ENCODE measurements at places on chromosomes 4 and X.
A peak's percentile ranks its signal among the peaks of the same experiment; 100 is the strongest.

- DNase-seq = no peak
Measured at GRCh38 chrX:42085836-42086235, 162.5 kb upstream of the CASK start.

DNA sequence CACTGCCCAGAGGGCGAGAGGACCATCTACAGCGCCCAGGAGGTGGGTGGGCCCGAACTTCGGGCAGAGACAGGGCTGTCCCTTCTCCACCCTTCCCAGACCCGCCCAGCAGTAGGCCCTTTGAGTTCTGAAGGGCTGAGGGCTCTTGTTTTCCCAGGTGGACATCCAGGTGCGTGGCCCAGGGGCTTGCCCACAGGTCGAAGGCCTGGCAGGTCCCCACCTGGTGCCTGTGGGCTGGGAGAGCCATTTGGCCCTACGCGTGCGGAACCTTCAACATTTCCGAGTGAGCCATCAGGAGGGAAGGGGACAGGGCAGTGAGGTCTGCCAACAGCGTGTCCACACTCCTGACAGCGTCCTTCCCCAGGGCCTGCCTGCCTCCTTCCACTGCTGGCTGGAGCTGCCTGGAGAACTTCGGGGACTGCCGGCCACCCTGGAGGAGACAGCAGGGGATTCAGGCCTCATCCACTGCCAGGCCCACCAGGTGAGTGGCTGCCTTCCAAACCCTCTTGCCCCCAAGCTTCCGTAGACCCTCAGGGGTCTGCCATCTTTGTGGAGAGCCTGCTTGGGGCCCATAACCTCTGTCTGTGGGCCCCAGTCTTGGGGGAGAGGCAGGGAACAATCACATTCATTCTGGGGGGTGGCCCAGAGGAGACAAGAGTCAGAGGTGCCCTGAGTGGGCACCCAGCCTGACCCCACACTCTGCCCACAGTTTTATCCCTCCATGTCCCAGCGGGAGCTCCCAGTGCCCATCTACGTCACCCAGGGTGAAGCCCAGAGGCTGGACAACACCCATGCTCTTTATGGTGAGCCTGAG lies 6.8 kb downstream of the PLXNB3 start:
- DNase-seq = no peak

DNA sequence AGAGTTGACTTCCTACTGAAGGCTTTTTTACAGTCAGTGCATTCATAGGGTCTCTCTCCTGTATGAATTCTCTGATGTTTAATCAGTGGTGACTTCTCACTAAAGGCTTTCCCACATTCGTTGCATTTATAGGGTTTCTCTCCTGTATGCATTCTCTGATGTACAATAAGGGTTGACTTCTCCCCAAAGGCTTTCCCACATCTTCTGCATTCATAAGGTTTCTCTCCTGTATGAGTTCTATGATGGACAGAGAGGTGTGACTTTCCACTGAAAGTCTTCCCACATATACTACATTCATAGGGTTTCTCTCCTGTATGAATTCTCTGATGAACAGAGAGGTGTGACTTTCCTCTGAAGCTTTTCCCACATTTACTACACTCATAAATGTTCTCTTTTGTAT lies 45.2 kb downstream of the ZNF674 start:
- no peak for DNase-seq

- peak; percentile 35 for DNase-seq
Measured at GRCh38 chrX:10189317-10190268, 32.8 kb downstream of the CLCN4 start.

DNA sequence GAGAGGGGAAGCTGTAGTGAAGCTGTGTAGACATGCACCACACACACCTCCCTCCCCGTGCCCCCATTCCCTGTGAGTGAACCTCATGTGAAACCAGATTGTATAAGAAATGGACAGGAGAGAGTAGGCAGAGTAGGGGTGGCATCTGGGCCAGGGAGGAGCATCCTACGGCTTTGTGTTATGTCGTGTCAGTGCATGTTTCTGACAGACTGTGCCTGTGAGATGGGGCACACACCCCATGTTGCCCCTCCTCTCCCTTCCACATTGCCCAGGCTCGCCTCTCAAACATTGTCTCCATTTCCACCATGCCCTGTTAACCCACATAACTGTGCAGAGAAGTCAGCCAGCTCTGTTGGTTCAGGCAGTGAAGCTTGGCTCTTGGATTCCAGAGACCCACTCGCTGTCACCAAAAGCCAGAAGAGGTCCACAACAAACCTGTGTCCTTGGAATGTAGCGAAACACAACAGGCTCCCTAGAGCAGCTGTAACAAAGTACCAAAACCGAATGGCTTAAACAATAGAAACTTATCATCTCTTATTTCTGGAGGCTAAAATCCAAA lies 56.1 kb downstream of the SLC9A6 start:
- DNase-seq = no peak

DNA sequence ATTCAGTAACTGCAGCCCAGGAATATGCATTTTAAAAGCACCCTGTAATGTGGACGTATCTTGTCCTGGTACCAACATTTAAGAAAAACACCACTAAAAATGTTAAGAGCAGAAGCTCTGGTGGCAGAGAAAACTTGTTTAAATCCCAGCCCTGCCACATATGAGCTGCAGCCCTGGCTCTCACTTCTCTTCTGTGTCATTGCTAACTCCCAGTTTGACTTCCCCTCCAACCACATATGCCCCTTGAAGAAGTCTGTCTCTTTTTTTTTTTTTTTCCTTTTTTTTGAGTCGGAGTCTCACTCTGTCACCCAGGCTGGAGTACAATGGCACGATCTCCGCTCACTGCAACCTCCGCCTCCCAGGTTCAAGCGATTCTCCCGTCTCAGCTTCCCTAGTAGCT lies 14.8 kb downstream of the LHFPL1 start:
- DNase-seq = no peak

- no peak for DNase-seq
Measured at GRCh38 chrX:57596109-57596508, 4.3 kb downstream of the ZXDB start.

DNA sequence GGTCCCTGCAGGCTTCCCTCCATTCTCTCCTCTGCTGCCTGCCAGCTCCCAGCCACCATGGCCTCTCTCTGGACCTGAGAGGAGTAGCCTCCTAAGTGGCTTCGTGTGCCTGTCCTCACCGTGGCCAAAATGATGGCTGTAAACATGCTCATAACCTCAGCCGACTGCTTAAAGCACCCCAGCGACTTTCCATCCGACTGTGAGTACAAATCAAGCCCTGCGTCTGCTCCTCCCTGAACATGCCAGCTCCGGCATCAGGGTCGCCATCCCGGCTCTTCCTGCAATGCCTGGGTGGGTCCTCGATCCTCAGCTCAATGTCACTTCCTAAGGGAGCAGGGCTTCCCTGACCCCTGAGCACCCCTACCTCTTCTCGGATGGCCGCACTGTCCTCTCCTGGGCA lies 3.3 kb upstream of the SORCS2 start:
- DNase-seq = no peak

GRCh38 chr4:126306152-126306869 lies 991.6 kb downstream of the FAT4 start:
- DNase-seq = no peak

DNA sequence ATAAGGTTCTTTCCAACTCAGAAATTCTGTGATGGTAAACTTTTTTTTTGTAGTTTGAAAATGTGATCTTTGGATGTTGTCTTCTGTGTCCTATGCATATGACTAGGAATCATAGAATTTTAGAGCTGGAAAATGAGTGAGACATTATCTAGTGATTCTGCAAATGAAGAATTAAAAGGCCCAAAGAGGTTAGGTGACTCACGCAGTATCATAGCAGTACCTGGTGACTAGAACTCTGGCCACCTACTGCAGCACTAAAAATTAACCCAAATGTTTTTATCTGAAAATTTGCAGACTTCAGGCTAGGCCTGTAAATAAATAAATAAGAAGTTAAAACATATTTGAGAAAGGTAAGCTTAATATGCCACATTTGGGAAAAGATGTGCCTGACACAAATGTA lies 52.8 kb downstream of the NFKB1 start:
- DNase-seq = no peak

- DNase-seq = no peak
Measured at GRCh38 chr4:144355811-144356757, 215.6 kb upstream of the GYPA start.

GRCh38 chrX:87873347-87873941 lies 355.8 kb downstream of the KLHL4 start:
- DNase-seq = no peak

GRCh38 chr4:154781126-154781982 lies at the start of gene RBM46:
Gene RBM46, plus strand, starts transcription at chr4:154781272. Its CDS starts 15,481 bp downstream, at chr4:154796753.
- no peak for DNase-seq

GRCh38 chr4:138389976-138390685 lies 148.0 kb upstream of the SLC7A11 start:
- no peak for DNase-seq

DNA sequence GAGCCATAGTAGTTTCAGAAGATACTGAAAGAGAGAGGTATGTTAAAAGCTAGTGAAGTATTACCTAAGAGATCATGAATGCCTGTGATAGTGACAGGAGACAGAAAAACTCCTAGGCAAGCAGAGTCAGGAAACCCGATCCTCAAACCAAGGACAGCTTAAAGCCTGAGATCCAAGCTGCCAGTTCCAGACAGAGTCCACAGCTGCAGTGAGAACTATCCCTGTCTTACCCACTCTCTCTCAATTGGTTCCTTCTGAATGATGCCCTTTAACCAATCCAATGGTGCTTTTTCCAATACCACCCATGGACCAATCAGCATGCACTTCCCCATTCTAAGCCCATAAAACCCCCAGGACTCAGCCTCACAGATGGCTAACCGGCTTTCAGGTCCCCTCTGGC lies 90.4 kb upstream of the PCDH10 start:
- DNase-seq = no peak

DNA sequence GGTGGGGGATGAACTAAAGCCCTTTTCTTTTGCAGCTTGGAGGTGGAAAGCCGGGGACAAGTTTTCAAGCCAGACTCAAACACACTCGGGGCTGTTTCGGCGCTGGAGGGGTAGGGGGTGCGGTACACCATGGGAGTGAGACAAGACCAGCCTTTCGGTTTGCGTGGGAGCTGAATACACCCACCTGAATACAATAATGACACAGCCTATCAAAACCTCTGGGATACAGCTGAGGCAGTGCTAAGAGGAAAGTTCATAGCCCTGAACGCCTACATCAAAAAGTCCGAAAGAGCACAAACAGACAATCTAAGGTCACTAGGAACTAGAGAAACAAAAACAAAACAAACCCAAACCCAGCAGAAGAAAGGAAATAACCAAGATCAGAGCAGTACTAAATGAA lies 163.3 kb downstream of the ATRX start:
- no peak for DNase-seq

- no peak for DNase-seq
Measured at GRCh38 chr4:32462944-32463343, 1742.8 kb downstream of the PCDH7 start.

- DNase-seq = no peak
Measured at GRCh38 chr4:4675641-4676040, 133.8 kb upstream of the STX18 start.
